T follicular helper cell (primary cell): ENCODE measurements at places on chromosomes 1 and 21.

- no peak for DNase-seq
Measured at GRCh38 chr21:37553078-37553481, 186.5 kb downstream of the DYRK1A start.

DNA sequence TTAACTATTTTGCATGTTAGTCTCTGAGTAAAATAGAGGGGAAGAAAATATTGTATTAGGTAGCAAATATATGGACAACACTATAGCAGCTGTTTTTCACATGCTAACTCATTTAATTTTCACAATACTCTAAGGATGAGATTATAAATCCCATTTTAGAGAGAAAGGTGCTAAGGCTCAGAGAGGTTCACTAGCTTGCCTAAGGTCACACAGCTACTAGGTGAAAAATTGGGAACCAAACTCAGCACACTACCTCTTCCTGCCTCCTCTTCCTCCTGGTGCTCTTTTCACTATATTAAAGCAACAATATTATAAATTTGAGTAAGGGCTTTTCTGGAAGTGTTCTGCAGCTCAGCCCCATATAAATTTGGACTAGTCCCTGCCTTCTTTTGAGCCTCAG lies 2.3 kb downstream of the RXRG start:
- DNase-seq: no peak

DNA sequence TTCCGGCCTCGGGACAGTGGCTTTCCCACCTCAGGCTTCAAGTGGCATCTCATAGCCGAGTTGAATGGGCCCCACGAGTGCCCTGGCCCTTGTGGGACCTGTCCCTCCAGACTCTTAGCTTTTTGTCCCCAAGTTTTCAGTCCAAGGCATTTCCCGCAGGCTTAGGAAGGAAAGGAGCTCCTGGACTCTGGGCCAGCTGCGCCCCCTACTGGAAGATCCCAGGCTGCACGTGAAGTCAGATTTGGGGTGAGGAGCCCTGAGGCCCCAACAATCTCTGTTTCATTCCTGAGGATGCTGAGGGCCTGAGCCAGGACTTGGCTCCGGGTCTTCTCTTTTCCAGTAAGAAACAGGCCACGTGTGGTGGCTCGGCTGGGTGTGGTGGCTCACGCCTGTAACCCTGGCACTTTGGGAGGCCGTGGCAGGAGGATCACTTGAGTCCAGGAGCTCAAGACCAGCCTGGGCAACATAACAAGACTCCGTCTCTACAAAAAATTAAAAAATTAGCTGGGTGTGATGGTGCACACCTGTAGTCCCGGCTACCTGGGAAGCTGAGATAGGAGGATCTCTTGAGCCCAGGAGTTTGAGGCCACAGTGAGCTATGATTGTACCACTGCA lies 67.4 kb downstream of the ARHGEF10L start:
- peak; percentile 3 for DNase-seq

DNA sequence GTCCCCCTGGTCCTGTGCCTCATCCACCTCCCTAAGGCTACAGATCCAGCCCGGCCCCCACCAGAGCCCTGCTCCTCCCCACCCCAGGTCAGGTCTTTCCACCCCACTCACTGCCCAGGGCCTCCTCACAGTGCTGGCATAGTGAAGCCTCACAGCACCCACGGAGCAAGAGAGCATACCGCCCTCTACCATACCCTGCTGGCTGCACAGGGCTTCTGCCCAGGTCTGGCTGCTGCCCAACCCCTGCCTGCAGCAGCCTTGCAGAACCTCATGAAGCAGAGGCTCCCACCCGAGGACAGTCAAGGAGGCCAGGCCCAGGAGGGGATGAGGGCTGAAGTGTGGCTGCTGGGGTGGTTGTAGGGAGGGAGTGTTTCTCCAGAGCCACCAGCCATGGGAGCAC lies 19.7 kb upstream of the ARF1 start:
- no peak for DNase-seq

GRCh38 chr21:44395260-44395659 lies 41.8 kb downstream of the TRPM2 start:
- no peak for DNase-seq

DNA sequence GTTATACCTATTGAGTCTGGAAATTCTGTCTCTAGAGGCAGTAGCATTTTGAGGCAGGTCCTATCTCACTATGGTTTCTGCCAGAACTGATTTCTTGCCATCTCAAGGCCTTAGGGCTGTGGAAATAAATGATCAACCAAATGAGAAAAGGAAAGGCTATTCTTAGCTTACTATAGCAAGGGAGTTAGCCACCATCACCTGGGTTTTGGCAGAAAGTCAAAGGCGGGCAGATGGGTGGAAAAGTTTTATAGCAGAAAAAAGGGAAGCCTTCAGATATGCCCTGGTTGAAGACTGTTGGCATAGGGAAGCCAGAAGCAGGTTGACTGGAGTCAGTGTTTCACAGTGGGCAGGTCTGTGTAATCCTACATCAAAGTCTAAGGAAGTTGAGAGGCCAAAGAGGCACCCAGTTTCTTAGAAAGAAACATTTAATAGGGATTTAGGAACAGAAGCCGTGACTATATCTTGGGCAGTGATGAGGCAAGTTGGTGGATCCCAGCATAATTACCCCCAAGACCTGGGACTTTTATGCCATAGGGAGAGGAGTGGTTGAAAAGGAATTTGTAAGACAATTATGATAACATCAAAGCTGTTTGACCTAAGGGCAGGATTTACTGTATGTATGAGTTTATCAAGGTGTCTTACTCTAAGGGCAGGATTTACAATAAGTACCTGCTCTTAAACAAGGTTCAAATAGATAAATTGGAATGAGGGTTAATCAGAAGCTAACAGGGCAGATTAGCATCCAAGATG lies 29.7 kb downstream of the CTH start:
- no peak for DNase-seq

DNA sequence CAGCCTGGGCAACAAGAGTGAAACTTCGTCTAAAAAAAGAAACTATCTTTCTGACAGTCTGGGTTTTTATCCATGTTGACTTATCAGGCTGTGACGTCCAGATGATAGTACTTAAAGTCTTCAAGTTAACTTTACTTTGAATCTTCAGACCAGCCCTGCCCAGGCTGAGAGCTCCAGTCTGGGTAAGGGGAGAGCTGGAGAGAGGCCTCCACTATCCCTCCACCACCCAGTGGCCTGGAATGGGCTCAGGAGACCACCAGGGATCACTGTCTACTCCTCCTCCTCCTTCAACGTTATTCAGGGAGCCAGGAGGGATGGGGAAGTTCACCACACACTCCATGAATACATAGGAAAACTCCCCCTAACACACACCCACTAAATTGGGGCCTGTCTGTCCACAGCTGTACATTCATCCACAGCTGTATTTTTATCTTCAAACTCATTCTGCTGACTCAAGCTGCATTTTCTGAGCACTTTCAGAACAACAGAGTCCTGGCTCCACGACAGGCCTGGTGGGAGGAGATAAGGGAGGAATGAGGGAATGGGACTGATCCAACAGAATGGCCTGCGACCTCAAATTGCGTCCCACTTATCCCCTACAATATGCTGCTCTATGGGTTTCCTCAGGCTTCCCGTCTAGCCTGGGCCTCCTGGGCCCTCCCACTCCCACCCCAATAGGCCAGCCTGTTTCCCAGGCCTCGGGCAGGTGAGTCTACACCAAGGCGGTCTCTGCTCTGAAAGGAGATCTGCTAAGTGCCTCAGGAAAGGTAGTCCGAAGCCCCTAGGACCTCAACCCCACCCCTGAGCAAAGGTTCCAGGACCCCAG lies 1.8 kb downstream of the SLC45A3 start:
- DNase-seq: no peak

DNA sequence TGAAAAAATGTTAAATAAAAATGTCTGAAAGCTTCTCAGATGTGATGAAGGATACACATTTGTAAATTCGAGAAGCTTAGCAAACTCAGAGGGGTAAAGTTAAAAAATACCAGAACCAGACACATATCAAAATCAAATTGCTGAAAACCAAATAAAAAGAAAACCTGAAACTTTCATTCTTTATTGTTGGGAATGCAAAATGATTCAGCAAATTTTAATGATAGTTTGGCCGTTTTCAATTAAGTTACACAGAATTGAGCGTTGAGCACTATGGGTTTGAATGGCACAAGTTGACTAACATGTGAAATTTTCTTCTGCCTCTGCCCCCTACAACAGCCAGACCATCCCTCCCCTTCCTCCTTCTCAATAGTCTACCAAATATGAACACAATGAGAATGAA lies 33.5 kb upstream of the GRIK1 start:
- DNase-seq: no peak

DNA sequence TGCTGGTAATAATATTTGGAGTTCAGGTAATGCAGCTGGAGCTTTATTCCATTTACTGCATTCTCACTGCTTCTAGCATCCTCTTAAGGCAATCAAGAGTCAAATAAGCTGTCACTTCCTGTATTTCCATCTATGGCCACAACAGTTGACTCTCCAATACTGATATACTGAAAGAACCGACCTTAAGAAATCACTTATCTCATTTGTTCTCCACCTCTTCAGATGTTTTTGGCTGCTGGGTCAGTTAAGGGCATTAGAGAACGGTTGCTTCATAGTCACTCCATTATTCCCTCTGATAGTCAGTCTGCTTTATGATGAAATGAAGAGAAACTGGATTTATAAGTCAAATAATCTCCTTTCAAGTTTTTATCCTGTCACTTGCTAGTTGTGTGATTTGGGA lies 14.2 kb upstream of the RGS4 start:
- DNase-seq: no peak

- DNase-seq: no peak
Measured at GRCh38 chr1:167880580-167881021, 33.3 kb downstream of the ADCY10 start.

GRCh38 chr1:174931214-174931613 lies 68.5 kb upstream of the CACYBP start:
- DNase-seq: no peak

GRCh38 chr1:244955661-244956060 lies 91.3 kb upstream of the HNRNPU start:
- DNase-seq: no peak

GRCh38 chr1:165945911-165946310 lies 118.5 kb downstream of the UCK2 start:
- no peak for DNase-seq

- DNase-seq: peak; percentile 3
Measured at GRCh38 chr1:59976194-59977074, 49.9 kb upstream of the CYP2J2 start.

- DNase-seq: no peak
Measured at GRCh38 chr1:204979891-204980649, 62.9 kb upstream of the CNTN2 start.

DNA sequence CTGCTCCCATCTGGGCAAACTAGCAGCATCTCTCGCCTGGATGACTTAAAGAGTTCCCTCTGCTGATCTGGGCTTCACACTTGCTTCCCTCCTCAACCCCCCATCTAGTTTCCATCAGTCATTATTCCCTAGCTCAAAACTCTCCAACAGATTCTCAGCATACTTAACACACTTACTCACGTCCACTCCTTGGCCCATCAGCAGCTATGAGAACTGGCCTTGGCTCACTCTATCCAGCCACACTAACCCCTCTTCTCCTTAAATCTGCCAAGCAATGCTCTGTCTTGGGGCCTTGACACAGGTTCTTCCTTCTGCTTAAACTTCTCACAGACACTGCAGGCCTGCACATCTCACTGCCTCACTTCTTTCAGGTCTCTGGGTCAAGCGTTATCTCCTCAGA lies 41.6 kb downstream of the GNG12 start:
- DNase-seq: no peak
